ENCODE measurements at places on chromosomes 7 and 10.

DNA sequence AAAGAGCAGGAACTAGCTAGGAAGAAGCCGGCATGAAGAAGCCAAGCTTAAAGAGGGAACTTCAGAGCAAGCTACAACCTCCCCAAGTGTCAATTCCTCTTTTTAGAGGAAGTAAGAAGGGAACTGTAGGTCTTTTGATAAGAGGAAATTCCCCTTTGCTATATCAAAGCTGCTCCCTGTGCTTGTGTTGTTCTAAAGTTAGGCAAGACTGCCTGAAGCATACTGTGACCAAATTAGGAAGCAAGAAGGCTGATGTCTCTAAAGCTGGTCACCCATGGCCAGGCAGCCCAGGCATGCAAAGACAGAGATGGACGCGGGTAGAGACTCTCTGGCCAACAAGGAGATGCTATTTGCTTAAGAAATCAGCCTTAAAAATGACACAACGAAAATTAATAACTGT, 87.9 kb downstream of the RNF216 start:
- DNase-seq = peak; percentile 98

DNA sequence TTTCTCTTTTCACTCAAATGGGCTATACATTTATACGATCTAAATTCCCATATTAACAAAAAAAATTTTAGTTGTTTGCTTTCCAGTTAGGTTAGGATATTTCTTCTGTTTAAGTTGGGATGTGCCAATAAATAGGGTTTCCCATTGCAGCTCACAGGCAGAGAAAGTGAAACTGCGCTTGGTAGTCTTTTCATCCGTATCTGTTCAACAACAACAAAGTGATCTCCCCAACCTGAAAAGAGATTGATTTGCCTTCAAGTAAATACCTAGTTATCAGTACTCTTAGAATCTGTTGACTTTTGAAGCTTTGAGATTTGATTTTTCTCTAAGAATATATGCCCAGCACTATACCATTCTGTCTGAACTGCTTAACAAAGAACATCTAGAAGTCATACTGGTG, 143.4 kb downstream of the DYNC1I1 start:
- no peak for DNase-seq

- DNase-seq = no peak
Observed at GRCh38 chr10:32408690-32409089, 37.2 kb upstream of the CCDC7 start.

DNA sequence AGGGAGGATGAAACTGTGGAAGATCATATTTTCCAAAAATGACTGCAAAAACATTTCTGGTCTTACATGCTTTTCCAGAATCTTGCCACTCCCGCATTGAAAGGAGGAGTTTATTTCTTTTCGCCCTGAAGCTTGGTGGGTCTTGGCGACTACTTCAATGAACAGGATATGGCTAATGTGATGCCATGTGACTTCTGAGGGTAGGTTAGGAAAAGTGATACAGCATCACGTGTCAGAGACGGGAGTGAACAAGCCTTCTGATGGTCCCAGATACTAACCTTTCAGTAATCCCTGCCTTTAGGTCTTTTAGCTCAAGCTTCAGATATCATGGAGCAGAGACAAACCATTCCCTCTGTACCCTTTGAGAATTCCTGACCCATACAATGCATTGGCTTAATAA, 192.2 kb upstream of the HPS1 start:
- DNase-seq = no peak

DNA sequence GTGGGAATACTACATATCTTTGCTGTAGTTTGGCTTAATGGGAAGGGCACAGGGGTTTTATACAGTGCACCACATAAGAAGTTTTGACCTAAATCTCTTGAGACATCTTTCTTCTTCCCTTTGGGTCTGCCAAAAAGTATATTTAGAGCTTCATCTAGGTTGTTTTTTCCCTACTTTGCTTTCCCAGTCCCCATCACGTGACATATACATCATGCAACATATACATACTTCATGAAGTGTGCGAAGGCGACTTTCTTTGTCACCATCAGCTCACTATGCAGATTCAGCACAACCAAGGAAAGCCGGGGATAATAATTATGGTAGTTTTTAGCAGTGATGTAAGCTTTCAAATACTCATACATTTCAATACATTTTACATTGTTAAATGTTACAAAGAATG, 177.1 kb upstream of the PPP1R3A start:
- DNase-seq = no peak

DNA sequence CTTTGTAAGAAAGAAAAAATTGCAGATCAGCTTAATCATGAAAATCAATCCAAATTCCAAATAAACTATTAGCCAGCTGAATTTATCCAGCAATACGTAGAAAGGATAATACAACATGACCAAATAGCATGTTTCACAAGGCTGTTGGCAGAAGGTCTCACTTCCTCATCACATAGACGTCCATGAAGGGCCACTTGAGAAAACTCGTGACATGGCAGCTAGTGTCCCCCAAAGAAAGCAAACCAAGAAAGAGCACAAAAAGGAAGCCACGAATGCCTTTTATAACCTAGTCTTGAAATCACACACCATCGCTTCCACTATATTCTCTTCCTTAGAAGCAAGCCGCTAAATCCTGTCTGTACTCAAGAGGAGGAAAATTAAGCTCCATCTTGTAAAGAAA, 105.6 kb upstream of the NRBF2 start:
- DNase-seq = peak; percentile 26

- DNase-seq = no peak
Observed at GRCh38 chr10:107544706-107545520, 380.4 kb upstream of the SORCS1 start.

Data from CD14-positive monocyte (primary cell).